ENCODE measurements at places on chromosomes 7 and 10.

DNA sequence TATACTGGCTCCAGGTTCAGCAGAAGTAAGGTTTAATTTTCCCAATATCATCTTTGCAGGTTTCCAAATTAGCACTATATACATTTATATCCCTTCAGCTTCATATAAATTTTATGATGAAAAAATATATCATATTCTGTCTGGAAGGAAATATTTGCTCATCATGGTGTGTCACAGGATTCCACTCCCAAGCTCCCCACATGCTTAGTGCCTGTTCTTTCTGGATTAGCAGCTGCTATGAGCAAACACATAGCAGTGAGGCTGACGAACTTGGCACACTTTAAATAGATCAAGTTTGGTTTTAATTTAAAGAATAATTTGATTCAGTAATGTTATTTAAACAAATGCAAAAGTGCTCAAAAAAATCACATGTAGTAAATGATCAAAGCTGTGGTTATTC is 251.9 kb downstream of the AGMO start:
- H3K27ac ChIP-seq, result no peak overlapping the region
- DNase-seq, result no peak
- H3K4me3 ChIP-seq, result no peak overlapping the region
- H3K27me3 ChIP-seq, result no peaks in the 10 kb centered on the region
- no peaks in the 10 kb centered on the region for H3K4me1 ChIP-seq

DNA sequence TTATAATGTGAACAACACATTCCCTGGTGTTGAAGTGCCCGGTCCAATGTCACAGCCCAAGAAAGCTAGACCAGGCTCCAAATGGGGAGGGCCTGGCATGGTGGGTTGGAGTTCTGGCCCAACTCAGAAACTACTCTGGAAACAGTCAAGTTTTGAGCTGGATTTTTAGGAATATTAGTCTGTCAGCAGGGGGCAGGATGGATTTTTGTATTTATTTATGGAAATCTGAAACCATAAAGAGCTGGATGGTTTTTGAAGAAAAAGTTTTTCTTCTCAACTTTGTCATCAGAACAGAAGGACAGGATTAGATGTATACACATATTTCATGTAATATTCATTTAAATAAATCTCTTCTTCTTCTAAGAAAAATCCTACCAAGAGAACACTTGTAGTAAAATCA is 97.5 kb downstream of the POU6F2 start:
- no peaks in the 10 kb centered on the region for H3K36me3 ChIP-seq
- no peak for DNase-seq
- no peak overlapping the region for H3K27ac ChIP-seq
- peaks cover 4% of the 10 kb centered on the region for H3K27me3 ChIP-seq
- no peak overlapping the region for H3K4me3 ChIP-seq

GRCh38 chr10:118116715-118117449 is 70.1 kb upstream of the RAB11FIP2 start:
- no peaks in the 10 kb centered on the region for H3K4me1 ChIP-seq
- H3K4me3 ChIP-seq, result no peak overlapping the region
- H3K27me3 ChIP-seq, result peaks cover 13% of the 10 kb centered on the region
- no peaks in the 10 kb centered on the region for H3K36me3 ChIP-seq
- no peak for DNase-seq

- peaks cover 7% of the 10 kb centered on the region for H3K27me3 ChIP-seq
- H3K27ac ChIP-seq, result no peak overlapping the region
- H3K4me1 ChIP-seq, result peaks cover 8% of the 10 kb centered on the region
- DNase-seq, result no peak
- H3K36me3 ChIP-seq, result no peaks in the 10 kb centered on the region
- no peak overlapping the region for H3K4me3 ChIP-seq
Observed at GRCh38 chr10:88528806-88529570, 54.1 kb downstream of the RNLS start.

DNA sequence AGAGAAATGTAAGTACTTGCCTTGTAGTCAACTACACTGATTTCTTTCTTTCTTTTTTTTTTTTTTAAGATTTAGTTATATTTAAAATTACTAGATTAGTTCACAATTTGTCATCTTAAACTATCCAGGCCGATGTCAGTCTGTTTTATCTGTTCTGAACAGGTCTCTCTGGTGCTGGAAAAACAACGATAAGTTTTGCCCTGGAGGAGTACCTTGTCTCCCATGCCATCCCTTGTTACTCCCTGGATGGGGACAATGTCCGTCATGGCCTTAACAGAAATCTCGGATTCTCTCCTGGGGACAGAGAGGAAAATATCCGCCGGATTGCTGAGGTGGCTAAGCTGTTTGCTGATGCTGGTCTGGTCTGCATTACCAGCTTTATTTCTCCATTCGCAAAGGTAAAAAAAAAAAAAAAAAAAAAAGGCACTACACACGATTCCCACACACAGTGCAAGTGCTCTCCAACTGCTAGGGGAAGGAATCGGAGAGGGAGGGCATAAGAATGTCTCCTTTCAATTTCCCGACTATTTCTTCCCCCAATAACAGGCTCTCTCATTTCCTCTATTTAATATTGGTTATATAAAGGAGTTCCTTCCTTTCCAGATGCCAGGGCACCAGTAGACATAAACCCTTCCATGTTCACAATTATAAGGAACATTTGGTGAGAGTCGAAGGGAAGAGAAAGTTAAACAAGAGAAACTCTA is 53.4 kb downstream of the PAPSS2 start:
- H3K4me1 ChIP-seq, result peaks cover 3% of the 10 kb centered on the region
- H3K27ac ChIP-seq, result no peak overlapping the region
- no peak overlapping the region for H3K4me3 ChIP-seq
- H3K36me3 ChIP-seq, result no peaks in the 10 kb centered on the region
- peaks cover 38% of the 10 kb centered on the region for H3K27me3 ChIP-seq
